ENCODE measurements at places on chromosomes 2 and 18.

DNA sequence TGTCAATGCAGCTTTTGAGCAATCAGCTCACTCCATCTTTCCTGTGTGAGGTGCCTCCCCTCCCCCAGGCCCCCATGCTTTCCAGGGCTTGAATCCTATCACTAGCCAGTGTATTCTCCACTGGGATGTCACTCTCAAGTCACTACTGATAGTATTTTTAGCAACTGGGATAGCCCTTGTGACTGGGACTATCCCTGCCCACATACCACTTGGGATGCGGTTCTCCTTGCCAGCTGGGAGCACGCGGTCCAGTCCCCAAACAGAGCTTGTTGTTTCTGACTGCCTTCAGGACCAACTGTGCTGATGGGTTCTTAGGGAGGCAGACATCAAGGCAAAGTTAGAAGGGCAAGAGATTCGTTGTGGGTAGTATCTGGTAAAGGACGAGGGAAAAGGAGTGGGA lies 134.9 kb downstream of the FAM161A start:
- no peak for DNase-seq

DNA sequence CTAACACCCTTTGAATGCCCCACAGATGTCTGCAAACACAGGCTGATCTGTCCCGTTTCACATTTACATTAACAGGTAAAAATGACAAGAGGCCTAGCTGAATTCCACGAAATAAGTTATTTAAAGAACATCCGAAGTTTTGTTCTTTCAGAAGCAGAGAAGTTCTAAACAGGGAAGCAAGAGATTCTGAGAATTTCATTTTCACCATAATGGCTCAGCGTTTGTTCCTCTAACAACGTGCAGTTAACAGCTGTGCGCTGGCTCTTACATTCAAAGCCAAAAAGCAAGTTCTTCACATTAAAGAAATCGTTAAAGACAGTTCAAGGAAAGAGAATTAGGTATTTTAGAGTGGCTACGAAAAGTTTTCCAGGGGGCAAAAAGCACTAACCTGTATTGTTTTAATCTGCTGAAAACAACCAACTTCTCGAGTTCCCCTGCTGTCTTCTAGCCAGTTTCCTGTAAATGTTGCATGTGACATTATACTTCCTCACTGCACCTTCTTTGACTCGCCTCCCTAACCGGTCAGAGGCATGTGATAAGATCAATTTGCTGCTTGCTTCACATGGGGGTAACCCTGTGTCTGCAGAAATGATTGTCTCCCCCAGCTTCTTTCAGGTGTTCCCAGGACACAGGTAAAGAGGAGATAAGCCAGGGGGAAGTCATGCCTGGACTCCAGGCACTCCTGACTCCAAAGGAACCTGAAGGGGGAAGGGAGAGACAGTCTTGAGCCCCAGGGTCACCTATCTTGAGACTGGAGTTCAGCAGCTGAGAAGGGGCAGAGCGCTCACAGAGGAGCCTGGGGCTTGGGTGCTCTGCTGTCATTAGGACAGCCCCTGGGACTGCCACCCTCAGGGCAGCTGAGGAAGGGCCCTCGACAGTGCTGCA lies 36.8 kb upstream of the WIPF1 start:
- no peak for DNase-seq

DNA sequence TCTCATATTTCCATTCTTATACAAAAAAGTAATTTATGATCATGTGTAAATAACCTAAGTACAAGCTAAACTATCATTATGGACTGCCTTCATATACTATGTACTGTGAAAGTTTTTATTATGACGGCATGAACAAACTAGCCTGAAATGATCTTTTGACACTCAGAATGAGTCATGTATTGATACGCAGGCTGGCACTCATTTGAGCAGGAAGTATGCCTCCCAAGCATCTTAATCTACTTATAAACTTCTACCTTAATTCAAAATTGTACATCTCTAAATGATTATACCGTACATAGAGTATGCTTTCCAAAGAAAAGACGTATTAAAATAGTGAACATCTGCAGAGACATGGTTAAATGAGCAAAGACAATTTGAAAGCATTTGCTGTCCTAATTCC lies 207.1 kb upstream of the SPOPL start:
- DNase-seq, result no peak

DNA sequence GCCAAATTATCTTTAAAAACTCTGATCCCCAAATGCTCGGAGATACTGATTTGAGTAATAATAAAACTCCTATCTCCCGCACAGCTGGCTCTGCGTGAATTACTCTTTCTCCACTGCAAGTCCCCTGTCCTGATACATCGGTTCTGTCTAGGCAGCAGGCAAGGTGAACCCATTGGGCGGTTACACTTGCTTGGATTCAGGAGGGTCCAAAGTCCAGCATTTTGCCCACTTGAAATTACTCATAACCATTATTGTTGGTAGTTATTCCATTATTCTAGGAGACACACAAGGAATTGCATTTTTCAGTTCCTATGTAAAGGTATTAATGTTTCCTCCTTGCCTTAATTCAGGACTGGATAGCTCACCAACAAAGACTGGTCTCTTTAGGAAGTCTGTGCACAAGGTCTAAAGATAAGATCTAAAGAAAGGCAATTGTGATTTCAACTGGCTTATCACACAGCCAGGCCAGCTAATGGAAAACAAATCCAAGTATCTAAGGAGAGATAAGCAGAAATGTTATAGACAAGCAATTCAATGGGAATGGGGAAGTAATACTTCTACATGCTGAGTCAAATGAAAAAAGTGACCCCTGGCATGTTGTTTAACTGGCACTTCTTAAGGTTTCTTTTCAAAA lies 23.2 kb upstream of the NPC1 start:
- DNase-seq, result no peak

DNA sequence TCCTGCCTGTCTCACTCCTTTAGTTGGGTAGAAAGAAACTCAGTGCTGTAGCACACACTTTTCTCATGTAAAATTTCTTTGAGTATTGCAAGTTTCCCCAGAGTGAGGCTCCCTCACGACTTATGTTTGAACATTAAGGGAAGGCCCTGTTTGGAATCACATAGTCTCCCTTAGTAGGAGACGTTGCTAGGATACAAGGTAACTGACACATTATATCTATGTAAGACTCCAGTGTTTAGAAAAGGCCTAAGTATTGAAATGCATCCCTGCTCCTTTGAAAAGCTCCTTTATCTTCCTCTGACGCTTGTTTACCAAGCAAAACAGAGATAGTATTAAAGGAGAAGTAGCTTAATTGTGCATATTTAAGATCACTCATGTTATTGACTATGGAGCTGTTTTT lies 248.2 kb downstream of the PHLPP1 start:
- DNase-seq, result no peak

- no peak for DNase-seq
Measured at GRCh38 chr2:74602586-74603281, 45.4 kb downstream of the M1AP start.

GRCh38 chr2:217275091-217275490 lies 415.2 kb upstream of the TNP1 start:
- no peak for DNase-seq

DNA sequence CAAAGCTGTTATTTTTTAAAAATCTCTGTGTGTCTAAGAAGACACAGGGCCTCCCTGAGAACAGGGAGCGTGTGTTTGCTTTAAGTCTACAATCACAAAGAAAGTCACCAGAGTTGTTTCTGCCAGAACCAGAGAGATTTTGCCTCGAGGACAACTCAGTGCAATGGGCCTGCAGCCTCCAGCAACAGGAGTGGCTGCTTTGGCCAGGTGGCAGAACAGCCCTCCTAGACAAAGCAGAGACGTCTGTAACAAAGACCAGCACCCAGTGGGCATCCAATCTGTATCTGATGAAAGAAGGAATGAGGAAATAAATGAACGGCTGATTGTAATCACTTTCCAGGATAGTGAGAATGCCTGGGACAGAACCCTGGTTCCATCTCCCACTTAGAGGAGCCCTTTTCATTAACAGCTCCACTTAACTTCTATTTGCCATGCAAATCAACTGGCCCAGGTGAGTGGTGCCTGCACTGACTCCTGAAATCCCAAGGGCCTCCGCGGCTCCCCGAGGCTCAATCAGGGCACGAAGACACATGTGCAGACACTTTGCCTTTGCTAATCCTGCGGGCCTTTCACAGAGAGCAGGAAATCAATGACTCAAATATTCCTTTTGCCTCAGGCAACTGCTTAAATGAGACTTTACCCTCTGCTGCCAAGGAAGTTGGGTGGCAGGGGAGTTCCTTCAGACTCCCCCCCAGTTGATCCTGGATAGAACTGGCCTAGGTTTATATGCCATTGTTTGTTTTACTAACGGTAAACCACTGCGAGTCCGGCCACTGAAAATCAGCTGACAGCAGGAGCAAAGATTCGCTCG lies 146.5 kb downstream of the CABLES1 start:
- DNase-seq, result no peak

DNA sequence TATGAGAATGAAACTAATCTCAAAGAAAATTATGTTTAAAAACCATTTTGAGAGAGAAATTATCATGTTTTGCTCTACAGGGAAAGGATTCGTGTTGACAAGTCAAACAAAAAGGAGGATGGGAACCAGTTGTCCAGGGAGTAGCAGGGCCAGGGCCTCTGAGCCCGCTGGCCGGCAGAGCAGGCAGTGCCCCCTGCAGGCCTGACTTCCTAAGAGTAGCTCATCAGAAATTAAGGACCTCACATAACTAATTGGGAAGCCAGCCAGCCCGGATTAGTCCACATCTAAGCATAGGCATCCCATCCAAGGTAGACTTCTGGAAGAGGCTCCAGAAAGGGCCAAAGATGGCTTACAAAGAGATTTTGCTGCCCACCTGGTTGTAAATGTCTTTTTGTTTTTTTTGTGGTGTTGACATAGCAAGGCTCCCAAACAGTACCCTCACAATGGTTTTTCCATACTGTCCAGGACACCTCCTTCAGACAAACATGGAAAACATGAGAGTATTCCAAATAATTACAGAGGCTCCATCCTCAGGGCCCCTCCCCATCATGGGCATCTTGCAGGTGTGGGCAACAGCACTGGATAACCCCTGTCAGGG lies 241.2 kb upstream of the TANK start:
- DNase-seq, result no peak

DNA sequence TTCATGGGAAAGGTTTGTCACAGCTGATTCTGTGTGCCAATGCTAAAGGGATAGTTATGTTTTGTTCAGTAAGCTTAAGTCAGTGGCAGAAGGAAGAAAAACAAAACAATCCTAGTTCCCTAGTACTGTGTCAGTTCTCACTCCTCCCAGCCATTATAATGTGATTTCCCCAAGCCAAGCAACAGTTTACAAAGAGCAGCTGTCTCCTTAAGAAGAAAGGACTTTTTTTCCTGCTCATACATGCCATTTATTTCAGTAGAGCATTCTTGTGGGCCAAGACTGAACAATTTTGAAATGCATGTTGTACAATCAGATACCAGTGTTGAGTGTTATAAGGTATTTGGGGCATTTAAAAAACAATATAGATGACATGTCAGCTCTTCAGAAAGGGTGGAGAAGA lies 52.1 kb downstream of the NEMP2 start:
- no peak for DNase-seq

DNA sequence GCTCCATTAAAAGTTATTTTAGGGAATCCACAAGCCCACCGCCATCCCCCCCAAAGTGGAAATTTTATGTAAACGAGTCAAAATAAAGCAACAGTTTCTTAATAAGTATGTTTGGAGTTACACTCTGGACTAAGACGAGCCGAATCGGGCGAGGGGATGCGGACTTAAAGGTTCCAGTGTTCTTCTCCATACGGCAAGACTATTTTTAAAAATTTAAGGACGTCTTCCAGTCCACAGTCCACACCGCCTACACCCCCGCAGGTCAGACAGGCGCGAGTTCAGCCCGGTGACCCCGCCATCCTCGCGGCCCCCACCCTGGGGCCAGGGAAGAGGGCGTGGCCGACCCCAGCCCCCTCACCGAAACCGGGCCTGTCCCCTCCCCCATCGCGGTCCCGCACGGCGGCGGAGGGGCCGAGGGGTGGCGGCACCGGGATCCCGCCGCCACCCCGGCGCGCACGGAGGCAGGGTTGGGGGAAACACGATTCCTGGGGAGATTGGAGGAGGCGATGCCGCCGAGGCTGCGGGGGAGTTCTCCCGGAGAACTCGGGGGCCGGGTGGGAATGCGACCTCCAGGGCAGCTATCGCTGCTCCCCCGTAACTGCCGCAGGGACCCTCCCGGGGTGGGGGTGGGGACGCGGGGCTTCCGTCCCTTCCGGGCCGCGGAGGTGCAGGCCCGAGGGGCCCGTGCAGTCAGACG lies 24.5 kb upstream of the SMAD7 start:
- no peak for DNase-seq

- no peak for DNase-seq
Measured at GRCh38 chr2:100281521-100282438, 40.5 kb downstream of the LONRF2 start.

GRCh38 chr2:222481941-222482340 lies 57.6 kb downstream of the SGPP2 start:
- no peak for DNase-seq

All from stimulated activated CD4-positive, alpha-beta T cell treated with anti-CD3 and anti-CD28 coated beads, Interleukin-1b, Interleukin-23, amount 100 ng/mL, for 1 hour (primary cell).